ENCODE measurements at places on chromosomes 2 and 18.

- no peak for DNase-seq
Measured at GRCh38 chr18:1015777-1016176, 111.1 kb downstream of the ADCYAP1 start.

GRCh38 chr2:210544831-210545230 lies 11.6 kb upstream of the CPS1 start:
- no peak for DNase-seq

DNA sequence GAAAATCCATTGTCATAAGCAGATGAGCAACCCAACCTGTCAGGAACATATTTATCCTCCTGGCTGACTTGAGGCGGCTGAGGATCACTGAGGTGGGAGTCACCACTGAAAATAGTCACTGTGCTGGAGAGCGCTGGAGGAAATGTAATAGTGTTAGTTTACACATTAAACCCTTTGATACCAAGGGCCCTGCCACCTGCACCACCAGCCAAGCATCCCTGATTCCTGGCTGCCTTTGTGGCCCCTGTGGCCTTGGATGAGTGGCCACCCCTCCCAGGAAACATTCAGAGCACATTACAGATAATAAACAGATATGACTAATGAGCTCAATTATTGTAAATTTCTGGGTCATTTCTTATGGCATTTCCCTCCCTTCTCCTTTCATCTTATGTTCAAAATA lies 105.9 kb downstream of the LYPD1 start:
- no peak for DNase-seq

DNA sequence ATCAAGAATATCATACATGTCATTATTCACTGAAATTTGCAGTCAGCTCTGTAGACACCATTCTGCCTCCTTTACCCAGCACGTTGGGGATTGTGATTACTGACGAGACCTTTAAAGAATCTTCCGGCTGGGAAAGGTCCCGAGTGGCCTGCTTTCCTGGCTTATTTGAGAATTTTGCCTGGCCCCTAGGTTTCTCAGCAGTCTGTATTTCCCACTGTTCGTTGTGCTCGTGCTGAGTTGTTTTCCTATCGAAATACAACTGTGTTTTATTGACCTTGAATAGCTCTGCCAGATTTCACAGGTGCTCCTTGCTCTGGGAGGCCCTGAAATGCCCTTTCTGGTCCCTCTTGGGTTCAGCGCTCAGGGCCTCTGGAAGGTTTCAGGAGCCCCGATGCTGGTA lies 94.9 kb downstream of the AGAP1 start:
- no peak for DNase-seq

DNA sequence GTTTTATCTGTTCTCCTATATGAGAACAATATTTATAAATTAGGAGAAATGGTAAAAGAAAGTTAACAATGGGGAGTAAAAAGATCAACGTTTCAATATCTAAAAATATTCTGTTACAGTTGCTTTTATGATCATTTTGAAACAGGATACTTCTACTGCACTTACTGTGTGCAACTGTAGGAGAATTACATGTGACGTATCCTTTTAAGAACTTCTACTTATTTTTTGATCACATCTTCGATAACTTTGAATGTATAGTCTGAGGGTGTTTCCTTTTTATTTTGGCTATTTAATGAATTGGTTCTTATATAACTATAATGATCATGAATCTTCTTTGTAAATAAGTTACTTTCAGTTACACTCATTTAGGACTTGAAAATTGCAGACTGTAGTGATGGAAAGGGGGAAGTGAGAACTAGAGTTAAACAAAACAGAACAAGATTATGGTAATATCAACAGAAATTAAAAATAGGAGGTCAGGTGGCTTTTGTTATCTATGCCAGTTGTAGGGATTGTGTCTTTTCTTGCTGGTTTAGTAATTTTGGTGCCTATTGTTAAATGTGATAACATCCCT lies 109.9 kb downstream of the MSTN start:
- DNase-seq, result peak; percentile 33

GRCh38 chr2:168378960-168379669 lies 77.0 kb upstream of the CERS6 start:
- DNase-seq, result no peak

DNA sequence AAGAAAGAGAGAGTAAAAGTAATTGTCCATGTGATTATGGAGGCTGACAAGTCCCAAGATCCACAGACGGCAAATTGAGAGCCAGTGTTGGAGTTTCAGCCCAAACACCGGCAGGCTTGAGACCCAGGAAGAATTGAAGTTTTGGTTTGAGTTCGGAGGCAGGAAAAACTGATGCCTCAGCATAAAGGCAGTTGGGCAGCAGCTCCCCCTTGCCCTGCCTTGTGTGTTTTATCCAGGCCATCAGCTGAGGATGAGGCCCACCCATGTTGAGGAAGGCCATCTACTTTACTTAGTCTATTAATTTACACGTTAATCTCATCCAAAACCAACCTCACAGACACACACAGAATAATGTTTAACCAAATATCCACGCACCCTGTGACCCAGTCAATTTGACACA lies 64.6 kb upstream of the SERPINE2 start:
- DNase-seq, result no peak

DNA sequence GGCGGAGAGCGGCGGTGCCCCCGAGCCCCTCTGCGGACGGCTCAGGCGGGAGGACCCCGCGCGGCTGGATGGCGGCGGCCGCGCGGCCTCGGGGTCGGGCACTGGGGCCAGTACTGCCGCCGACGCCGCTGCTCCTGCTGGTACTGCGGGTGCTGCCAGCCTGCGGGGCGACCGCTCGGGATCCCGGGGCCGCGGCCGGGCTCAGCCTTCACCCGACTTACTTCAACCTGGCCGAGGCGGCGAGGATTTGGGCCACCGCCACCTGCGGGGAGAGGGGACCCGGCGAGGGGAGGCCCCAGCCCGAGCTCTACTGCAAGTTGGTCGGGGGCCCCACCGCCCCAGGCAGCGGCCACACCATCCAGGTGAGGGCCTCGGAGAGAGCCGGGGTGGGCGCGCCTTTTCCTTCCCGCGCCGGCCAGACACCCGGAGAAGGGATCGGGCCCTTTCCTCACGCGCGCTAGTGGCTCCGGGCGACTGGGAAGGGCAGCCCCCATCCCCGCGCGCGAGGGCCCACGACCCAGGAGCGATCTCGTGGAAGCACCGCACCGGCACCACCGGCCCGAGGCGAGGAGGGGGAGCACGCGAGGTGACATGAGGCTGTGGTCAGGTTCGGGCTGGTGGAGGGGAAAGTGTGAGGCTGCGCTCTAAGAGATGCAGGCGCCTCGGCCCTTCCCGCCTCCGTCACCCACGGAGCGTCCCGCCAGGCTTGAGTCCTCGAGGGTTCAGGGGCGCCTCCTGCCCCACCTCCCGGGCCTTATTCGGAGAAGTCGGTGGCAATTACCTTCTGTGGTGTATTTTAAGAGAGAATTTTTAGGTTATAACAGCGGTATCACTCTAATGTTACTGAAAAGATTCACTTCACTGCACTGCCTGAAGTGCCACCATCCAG lies 607 bp downstream of the LAMA3 start:
- peak; percentile 49 for DNase-seq

DNA sequence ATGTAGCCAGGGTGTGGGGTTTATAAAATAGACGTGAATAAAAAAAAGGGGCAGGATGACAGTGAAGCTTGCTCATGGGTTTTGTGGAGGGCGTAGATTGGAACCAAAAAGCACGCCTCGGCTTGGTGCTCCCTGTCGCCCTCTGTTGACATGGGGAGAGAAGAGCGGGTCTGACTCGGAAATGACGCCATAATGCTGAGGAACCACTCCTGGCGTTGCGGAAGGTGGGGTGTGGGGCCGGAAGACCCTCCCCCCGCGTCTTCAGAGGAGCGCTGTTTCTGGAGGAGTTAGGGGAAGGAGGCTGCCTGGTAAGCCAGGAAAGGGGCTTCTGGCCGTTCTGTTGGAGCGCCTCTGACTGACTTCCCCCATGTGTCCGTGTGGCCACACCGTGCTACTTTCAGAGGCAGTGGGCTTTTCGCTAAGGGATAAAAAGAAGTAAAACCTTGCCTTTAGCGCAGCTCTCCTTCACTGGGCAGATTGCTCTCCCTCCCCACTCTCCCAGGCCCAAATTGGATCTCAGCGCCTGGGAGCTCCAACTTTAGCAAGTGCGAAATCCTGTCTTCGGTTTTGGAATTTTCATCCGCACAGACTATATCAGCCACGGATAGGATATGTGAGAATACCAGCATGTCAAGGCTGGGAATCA lies 42.8 kb downstream of the PLEKHA3 start:
- peak; percentile 77 for DNase-seq

GRCh38 chr2:38836791-38837190 lies 38.9 kb downstream of the DHX57 start:
- no peak for DNase-seq
